ENCODE measurements at places on chromosomes 3 and 15. TPM values are rescaled to one million over a fixed set of nuclear protein-coding genes. Genes with fewer than 3 reads are reported as not detected.

DNA sequence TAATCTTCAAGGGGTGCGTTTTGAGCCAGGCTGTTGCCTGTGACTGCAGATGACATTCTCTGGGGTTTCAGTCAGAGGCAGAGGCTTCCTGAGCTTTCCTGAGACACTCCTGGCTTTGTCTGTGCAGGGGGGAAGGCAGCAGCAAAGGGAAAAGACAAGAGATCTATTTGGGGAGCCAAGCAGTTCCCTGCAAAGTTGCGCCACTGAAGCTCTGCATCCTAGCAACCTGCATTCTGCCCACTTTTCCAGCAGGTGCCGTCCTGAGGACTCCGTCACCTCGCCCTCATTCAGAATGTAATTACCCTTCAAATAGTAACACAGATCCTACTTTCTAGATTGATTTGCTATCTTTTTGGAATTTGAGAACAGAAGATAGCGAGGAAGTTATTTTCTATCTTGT, 1.9 kb upstream of the TMEM158 start:
- no peak for DNase-seq

DNA sequence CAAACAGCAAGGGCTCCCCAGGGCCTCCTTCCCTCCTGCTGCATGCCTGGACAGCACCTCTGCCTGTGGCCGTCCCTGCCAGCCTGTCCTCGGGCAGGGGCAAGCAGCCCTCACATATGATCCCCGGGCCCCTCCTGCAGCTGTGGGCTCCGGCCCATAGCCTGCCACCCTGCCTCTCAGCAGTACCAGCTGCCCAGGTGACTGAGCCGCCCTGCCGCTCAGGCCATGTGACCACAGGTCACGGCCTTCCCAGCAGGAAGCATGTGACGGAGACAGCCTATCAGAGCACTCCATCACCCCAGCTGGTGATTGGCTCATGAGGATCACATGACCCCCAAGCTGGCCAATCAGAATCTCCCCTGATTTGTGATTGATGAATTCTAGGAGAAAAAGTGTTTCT, 23.9 kb downstream of the ALDH1L1 start:
- no peak for DNase-seq

DNA sequence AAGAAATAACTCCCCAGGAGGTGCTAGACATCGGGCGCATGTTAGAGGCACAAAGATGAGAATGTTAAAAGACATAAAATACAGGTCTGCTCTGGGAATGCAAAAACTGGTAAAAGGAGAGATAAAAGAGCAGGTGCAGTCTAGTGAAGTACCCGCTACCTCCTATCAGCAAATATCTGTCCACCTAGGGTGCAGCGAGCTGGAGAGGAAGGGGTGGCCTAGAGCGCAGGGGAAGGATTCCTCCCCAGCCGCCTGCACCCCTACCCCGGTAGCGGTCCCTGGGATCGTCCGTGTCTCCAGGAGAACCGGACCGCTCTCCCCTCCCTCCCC, 237 bp upstream of the ZNF662 start:
- DNase-seq = no peak

- DNase-seq = no peak
These were observed 101.4 kb upstream of the TRIM42 start for GRCh38 chr3:140576449-140576848.

GRCh38 chr3:129249284-129250065, at the start of gene COPG1:
COPG1 (plus strand) TSS chr3:129249606; CDS start chr3:129249710, 104 bp downstream.
- DNase-seq = peak; percentile 82

DNA sequence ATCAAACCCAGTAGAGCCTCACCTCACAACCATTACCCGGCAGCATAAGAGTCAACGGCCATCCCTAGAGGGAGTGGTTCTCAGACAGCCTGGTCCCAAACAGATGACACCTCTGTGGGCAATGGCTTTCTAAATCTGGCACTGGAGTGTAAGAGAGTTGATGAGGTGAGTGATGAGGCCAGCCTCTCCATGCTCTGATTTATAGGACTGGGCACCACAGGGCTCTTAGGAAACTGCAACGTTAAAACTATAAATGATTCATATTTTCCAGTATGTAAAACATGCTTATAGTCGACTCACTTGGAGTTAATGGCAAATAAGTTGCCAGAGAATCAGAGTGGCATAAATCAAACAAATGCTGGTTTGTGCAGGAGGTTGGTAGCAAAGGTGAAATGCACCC, 187.7 kb downstream of the GREM1 start:
- DNase-seq = no peak

GRCh38 chr15:73694419-73694818, 10.2 kb downstream of the CD276 start:
- DNase-seq = no peak

DNA sequence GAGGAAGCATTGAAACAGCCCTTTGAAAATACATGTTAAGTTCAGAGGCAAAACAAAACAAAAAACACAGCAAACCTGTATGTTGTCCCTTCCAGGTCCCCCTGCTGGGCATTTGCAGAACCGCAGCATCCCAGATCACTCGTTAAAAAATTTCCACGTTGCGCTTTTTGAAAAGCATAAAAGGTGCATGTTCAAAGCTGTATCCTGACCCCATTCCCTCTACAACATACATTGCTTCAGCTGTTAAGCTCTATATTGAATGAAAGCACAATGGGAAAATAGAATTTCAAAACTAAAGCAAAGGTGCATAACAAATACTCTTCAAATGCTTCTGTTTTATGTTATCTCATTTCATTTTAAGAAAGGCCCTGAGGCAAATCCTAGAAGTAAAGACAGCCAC, 328.3 kb downstream of the THSD4 start:
- no peak for DNase-seq

- DNase-seq = no peak
These were observed 39.0 kb downstream of the GAP43 start for GRCh38 chr3:115662356-115662755.

DNA sequence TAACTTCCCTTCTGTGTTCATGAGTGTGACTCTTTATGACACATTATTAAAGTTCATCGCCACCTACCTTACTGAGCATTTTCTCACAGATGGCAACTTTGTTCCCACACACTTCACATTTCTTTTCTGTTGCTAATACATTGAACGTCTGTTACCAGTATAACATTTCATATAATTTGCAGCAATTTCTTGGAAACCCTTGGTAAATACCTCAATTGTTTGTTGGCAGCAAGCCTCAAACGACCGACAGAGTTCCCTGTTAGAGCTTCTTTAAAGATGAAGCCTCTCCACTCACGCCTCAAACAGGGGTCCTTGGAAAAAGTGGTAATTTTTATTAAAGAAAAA, 3.2 kb upstream of the CHSY1 start:
- DNase-seq = no peak

- no peak for DNase-seq
These were observed 891 bp downstream of the ENTPD3 start for GRCh38 chr3:40387895-40388254.

GP9 gene
- total RNA-seq = not detected

EDEM1 gene
- total RNA-seq = 138 TPM

GRCh38 chr3:46666453-46666845, 27.0 kb downstream of the ALS2CL start:
- DNase-seq = no peak

GRCh38 chr3:160052385-160053047, 63.9 kb downstream of the IL12A start:
- no peak for DNase-seq

GRCh38 chr15:31147456-31147855, 45.9 kb upstream of the TRPM1 start:
- no peak for DNase-seq

DNA sequence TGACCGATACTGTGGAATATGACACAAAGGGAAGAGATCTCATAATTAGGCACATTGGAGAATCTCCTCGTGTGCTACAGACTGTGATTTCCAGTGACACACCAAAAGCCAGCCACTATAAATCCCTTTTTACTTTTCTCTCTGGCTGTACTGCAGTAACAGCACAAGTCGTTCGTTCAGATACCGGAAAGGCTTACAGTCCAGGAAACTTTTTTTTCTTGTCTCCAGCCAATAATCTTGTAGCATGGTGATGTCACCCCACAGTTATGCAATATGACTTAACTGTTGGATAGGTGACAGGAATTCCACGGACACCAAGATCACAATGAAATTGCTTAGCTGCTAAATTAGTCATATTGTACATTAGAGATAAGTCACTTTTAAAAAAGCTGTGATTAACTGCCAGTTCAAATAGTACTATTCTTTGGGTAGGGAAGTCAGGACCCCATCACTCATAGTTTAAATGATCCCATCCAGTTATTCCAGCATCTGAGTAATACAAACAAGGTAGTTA, 36.3 kb upstream of the TSC22D2 start:
- no peak for DNase-seq

DNA sequence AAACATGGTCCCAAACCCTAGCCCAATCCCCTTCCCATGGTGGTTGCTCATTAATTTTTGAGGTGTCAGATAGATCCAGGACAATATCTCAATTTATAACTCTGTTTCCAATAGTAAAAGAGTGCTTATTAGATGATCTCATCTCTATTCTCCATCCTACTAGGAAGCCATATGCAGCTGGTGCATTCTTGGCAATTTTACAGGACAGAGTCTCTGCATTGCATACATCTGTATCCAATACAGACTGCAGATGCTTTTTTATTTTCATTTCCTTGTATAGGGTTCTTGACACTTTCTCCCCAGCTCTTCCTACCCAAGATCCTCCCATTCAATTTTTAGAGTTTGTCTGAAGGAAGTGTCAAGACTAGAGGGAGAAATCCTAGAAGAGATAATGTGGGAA, 194.8 kb upstream of the DPH6 start:
- no peak for DNase-seq

DNA sequence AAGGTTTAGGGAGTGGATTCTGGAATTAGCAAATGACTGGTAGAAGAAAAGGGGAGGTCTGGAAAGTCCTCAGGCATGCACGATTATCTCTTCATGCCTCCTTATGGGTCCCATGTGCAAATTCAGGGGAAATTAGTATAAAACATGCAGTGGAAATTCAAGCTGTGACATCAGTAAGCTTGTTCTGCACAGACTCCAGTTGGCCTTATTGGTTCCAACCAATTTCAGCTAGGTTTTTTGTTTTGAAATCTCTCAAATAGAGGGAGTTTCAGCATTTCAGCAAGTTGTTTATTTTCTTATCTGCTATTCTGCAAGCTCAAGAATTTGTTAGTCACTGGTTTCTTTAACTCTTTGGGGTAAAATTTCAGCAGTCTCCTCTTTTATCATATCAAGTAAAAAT, 774 bp upstream of the TMCO5A start:
- DNase-seq = no peak

GRCh38 chr3:166351461-166351860, 514.2 kb upstream of the BCHE start:
- no peak for DNase-seq

DNA sequence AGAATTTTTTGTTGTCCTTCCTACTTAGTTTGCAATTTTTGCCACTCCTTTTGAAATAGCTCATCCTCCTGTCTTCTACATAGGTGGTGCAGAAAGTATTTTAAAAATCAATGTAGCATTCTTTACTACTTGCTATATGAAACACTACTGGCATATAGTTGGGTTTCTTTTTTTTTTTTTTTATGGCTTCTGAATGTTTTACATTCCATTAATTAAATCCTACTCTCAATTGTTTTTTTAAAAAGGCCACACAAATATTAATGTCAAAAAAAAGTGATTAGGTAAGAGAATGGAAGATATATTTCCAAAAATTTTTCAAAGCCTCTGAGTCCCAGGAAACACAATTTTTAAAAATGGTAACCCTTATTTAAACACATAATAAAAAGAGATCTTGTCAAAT, 262.6 kb downstream of the MAGI1 start:
- DNase-seq = no peak

GRCh38 chr3:36379872-36380220, 458 bp upstream of the STAC start:
- no peak for DNase-seq

DNA sequence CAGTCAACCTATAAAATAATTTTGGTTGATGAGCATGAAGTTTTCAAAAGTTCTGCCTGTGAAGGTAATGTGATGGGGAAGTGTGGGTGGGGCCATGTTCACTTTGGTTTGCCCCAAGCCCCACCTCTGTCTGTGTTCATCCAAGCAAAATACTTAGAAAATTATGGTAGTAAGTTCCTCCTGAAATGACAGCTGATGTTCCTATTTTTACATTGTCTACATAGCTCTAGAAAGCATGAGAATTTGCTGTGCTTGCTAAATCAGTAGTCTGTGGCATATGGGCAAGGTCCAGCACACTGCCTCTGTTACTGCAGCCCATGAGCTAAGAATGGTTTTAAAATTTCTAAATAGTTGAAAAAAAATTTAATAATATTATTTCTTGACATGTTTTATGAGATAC, 21.9 kb upstream of the CP start:
- no peak for DNase-seq

DNA sequence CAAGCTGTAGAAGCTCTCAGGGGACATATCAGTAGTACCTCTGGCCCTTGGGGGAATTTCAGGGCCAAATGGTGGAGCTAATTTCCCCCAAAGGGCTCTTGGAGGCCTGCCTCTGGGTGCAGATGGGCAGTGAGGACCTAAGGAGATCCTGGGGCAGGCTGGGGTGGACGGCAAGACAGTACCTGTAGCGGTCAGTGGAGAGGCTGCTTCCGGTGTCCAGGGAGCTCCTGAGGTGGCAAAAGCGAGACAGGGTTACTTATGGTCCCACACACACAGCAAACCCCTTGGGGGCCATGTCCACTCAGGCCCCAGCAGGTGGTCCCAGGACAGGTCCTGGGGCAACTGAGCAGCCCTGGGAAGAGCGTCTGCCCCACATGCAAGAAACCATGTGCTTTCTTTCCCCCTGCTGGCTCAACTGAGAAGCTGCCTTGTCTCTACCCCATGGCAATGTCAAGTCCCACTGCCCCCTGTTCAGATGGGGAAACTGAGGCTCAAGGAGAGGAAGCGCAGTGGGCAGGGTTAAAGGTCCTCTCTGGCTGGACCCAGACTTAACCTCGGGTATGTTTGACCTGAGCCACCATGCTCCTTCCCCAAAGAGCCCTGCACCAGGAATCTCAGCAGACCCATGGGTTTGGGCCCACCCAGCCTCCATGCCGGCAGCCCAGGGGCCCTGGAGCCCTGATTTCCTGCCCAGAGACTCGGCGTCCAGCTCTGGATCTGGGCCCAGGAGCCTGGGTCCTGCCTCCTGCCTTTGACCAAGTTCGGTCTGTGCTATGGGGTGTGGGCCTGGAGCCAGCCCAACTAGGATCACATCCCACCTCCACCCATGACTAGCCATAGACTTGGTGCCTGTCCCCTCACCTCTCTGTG, 25.7 kb downstream of the IQSEC1 start:
- no peak for DNase-seq

DNA sequence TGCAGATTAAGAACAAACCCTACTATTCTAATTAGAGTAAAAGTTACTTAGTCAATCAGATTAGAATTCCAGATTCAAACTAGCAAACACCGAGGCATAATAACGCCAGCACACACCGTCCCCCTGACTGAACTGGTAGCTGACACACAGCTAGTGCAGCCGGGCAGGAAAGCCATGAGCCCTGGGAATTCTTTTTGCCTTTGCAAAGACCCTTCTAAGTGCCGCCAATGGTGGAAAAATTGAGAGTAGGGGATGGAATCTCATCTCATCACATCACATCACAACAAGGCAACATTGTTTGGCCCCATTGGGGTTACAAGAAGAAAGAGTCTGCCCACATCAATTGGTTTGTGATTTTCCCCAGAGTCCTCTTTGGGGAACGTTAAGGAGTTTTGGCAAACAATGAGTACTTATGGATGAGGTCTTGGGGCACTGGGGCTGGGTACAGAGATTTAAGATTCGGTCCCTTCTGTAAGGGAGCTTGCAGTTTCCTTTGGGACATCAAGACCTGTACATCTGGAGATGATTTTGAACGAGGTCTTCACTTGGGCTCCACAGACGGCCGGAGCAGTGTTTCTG, 120.4 kb upstream of the MEF2A start:
- no peak for DNase-seq

- DNase-seq = no peak
These were observed 46.5 kb upstream of the PIK3CB start for GRCh38 chr3:138881233-138881632.
